H1 (cell line): ENCODE measurements at places on chromosomes 3 and 15. TPM values are rescaled to one million over a fixed set of nuclear protein-coding genes. Genes with fewer than 3 reads are reported as not detected.

NSMCE3 gene
- total RNA-seq, result 6.7 and 6.8 TPM in 2 replicates

SCN5A gene
- total RNA-seq, result 11.4 and 16.5 TPM in 2 replicates

GOLGA6L7 gene
- total RNA-seq, result not detected in 2 replicates

TMEM207 gene
- total RNA-seq, result not detected in 2 replicates

DNA sequence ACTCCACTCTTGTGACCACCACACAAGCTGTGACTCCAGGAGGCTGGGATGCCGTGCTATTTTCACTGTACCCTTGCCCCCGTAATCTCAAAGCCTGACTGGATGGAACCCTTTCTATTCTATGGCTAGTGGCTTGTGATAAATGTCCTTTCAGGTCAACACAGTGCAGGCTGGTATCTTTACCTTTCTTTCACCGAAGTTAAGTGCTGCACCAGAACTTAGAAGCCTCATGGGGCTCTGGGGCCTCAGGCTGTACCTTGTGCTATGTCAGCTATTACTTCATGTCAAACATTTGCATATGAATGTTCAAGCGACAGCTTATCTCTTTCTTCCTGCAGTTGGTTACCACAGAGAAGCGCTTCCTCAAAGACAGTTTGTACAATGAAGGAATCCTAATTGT is 66.8 kb downstream of the RPL39L start:
- H3K4me3 ChIP-seq, result no peak overlapping the region
- H3K36me3 ChIP-seq, result peaks cover 13% of the 10 kb centered on the region
- no peak for DNase-seq
- H3K4me1 ChIP-seq, result no peaks in the 10 kb centered on the region

DNA sequence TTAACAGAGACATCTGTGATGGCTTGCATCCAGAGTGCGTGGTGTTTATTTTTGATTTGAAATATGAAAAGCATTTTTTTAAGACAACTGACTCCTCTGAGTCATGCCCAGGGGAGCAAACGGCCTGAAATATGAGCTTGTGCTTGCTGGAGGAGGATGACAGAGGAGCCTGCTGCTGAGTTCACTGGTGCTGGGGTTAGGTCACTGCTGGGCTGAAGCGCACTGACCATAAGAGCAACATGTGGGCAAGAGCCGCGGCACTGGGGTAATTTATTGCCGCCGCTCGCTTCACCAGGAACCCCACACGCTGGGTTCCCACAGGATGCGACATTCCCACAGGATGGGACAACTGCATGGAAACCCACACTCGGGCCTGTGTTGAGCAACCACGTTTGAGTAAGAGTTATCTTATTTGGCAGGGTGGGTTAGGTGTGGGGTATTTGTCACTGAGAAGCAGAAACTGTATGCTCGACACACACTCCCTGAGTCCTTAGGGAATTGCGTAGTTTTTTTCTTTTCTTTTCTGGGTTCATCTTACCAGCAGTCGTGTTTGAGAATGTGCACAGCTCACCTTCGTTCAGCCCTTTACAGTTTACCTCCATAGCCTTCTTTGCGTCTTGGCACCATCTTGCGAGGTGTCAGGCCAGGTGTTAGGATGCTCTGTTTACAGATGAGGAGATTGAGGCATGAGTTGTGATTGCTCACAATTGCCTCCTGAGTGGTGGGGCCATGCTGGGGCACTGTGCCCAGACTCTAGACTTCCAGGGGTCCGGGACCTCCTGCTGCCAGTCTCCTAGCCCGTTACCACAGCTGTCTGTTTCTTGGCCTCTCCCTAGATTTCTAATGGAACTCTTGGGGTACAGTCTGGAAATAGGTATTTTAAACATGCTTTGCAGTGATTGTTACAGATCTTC is 60.4 kb downstream of the SMAD3 start:
- DNase-seq, result no peak
- H3K27ac ChIP-seq, result no peak overlapping the region
- no peaks in the 10 kb centered on the region for H3K27me3 ChIP-seq
- H3K4me1 ChIP-seq, result peaks cover 2% of the 10 kb centered on the region
- no peaks in the 10 kb centered on the region for H3K36me3 ChIP-seq

GRCh38 chr3:56693750-56694149 is 10.7 kb upstream of the TASOR start:
- no peaks in the 10 kb centered on the region for H3K4me1 ChIP-seq
- no peak overlapping the region for H3K27ac ChIP-seq
- H3K4me3 ChIP-seq, result no peak overlapping the region
- no peaks in the 10 kb centered on the region for H3K27me3 ChIP-seq
- no peaks in the 10 kb centered on the region for H3K36me3 ChIP-seq

GRCh38 chr3:8516047-8516661 is 14.5 kb downstream of the LMCD1 start:
- H3K27ac ChIP-seq, result no peak overlapping the region
- H3K4me1 ChIP-seq, result 0 out of 2 replicates have a peak, but pooled peaks cover 10% of the 10 kb centered on the region
- H3K27me3 ChIP-seq, result no peaks in the 10 kb centered on the region
- DNase-seq, result no peak
- no peak overlapping the region for H3K4me3 ChIP-seq

GRCh38 chr3:18444595-18445400 is 19.7 kb upstream of the SATB1 start:
- peaks cover 4% of the 10 kb centered on the region; the same call in 1 of the 2 replicates for H3K4me1 ChIP-seq
- H3K36me3 ChIP-seq, result no peaks in the 10 kb centered on the region
- peak; percentile 79 for DNase-seq
- H3K27ac ChIP-seq, result no peak overlapping the region
- H3K4me3 ChIP-seq, result peak overlapping the region; percentile 63

GRCh38 chr3:66099541-66100065 is 60.9 kb upstream of the MAGI1 start:
- no peak overlapping the region for H3K27ac ChIP-seq
- DNase-seq, result no peak
- no peaks in the 10 kb centered on the region for H3K4me1 ChIP-seq
- no peak overlapping the region for H3K4me3 ChIP-seq
- no peaks in the 10 kb centered on the region for H3K36me3 ChIP-seq

- no peak overlapping the region for H3K4me3 ChIP-seq
- H3K27ac ChIP-seq, result no peak overlapping the region
- DNase-seq, result no peak
Observed at GRCh38 chr15:88401251-88401995, 65.8 kb downstream of the MRPL46 start.
